ENCODE measurements at places on chromosomes 4 and X. TPM values are rescaled to one million over a fixed set of nuclear protein-coding genes. Genes with fewer than 3 reads are reported as not detected.
A peak's percentile ranks its signal among the peaks of the same experiment; 100 is the strongest.

The TMSB15A gene
- total RNA-seq = 0.88 TPM

DNA sequence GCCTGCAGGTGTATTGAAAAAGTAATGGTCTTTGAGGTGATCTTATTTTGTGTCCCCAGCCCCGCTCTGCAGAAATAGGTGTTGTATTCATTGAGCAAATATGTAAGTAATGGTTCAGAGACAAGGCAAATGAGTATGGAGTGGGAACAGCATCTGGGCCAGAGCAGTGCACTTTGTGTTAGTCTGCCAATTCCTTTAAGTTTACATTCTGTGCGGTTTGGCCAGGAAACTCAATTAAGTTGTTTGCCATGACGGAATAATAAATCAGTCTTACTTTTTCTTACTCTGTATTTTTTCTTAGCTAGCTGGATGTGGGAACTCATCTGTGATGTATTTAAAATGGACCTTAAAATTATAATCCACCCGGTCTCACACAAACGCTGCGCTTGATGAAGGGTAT is 12.6 kb downstream of the DCLK2 start:
- no peak for DNase-seq

DNA sequence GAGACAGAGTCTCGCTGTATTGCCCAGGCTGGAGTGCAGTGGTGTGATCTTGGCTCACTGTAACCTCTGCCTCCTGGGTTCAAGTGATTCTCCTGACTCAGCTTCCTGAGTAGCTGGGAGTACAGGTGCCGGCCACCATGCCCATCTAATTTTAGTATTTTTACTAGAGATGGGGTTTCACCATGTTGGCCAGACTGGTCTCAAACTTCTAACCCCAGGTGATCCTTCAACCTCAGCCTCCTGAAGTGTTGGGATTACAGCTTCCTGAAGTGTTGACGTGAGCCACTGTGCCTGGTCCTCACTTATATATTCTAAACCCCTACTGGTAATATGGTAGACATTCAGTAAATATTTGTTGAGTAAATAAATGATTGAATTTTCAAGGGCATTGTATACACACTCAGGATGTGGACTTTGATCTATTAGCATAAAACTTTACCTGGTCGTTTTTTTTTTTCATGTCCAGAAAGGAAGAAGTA is 33.0 kb downstream of the MTHFD2L start:
- DNase-seq = no peak

The RASSF6 gene
- 38.9 TPM for total RNA-seq

- DNase-seq = no peak
These were observed 743 bp downstream of the NKAP start for GRCh38 chrX:119942831-119943184.

- no peak for DNase-seq
These were observed 201.1 kb downstream of the ARAP2 start for GRCh38 chr4:36043241-36043640.

DNA sequence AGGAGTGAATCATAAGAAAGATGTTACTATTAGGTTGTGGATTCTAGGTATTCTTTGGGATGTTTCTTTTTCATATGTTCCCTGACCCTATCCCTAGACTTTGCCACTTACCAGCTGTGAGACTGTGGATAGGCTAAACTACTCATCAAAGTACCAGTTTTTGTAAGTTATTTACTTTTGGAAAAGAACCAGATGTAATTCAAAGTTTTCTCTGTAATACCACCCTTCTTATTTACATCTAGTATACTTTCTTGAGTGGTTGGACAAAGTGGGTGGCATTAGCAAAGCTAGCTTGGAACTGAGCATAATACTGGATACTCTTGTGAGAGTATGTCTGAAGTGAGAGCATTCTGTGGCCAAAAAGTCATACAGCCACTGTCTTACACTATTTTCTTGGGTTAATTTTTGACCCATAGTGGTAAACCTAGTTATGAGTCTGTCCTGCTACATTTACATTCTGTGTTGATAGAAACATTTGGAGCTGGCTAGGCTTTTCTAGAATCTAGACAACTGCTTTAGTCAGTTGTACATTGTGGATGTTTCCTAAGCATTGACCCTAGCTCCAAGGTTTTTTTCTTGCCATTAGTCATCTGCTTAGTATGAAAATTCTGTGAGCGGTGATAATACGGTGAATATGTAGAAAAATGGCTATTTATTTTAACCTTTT is 41.7 kb downstream of the KDM6A start:
- DNase-seq = no peak

The BEX1 gene
- total RNA-seq = 1.9 TPM

GRCh38 chrX:146238173-146238572 is 420.5 kb downstream of the SLITRK2 start:
- DNase-seq = no peak

GRCh38 chr4:8915201-8916200 is 43.9 kb upstream of the HMX1 start:
- DNase-seq = peak; percentile 12

DNA sequence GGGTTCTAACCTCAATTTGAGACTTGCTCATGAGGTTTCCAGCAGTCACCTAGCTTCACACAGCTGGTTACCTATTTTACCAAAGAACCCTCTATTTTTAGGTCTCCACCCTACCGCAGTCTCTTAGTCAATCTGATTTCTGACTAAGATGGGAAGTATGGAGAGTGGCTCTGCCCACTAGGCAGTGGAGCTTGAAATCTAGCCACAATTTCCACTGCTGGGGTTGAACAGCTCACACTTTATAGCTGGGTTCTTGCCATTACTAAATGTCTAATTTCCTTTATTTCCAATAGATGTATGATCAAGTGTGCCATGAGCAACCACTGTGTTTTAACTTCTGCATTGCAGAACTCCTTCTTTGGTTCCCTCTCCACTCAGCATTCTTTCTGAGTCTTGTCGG is 43.1 kb downstream of the GASK1B start:
- DNase-seq = no peak

The ZRSR2 gene
- total RNA-seq = 8.4 TPM

DNA sequence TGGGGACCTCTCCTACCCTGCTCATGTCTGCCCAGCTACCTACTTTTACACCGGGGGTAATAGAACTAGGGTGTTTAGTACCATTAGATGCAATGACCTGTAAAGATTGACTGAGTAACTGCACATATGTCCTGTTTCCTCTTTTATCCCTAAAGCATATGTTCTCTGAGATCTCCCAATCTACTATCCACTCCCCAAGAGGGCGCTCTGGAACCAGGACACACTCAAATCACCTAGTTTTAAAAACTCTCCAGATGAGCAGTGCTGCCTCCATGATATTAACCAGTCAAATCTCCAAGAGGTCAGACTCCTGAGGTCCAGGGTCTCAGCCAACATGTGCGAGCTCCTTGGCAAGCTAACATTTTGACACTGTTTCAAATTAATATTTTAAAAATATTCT is 87.0 kb upstream of the TSPAN5 start:
- peak; percentile 42 for DNase-seq

DNA sequence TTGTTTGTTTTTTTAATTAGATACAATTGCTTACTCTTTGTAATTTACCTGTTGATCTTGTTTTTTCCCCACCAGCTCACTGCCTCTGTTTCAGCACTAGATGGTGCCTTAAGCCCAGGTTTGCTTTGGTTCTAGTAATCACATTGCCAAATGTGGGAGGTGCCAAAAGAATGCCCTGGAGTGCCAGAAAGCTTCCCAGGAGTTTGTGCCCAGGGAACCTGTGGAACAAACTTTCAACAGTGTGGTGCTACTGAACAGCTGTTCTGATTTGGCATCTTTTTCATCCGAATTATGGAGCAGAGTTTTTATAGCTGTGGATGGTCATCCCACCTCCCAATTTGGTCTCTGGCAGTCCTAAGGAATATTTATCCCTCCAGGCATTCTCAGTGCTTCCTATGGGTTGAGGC is 1000.7 kb downstream of the STIM2 start:
- no peak for DNase-seq

The NAP1L3 gene
- total RNA-seq = 1.4 TPM

DNA sequence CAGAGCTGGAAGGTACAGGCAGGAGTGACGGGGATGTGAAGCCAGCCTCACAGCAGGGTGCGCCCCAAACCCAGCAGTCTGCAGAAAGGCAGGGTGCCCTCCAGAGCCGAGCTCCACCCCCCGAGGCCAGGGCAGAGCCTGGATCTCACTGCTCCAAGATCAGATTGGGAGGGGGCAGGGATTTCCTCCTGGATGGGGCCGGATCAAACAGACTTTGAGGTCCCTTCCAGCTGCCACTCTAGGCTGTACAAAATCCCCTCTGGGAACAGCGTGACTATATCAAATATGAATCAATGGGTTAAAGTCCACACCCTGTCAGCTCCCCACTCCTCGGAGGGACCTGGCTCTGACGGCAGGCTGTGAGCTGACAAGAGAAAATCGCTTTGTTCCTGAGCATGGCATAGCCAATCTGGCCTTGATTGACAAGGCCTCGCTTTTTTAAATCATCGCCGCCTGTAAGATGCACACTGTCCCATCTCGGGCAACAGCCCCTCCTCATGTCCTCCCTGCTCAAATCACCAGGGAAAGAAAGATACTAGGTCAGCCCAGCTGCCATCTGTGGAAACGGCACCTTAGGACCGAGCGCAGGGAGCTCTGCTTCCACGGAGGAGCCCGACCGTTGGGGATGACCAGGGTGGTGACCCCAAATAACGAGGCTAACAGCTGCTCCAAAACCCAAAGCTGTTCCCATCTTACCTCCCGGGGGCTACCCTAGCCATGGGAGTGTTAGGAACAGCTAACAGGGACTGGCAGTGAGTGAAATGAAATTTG is 39.9 kb downstream of the PSAPL1 start:
- no peak for DNase-seq

The EDNRA gene
- total RNA-seq = 1.8 TPM

DNA sequence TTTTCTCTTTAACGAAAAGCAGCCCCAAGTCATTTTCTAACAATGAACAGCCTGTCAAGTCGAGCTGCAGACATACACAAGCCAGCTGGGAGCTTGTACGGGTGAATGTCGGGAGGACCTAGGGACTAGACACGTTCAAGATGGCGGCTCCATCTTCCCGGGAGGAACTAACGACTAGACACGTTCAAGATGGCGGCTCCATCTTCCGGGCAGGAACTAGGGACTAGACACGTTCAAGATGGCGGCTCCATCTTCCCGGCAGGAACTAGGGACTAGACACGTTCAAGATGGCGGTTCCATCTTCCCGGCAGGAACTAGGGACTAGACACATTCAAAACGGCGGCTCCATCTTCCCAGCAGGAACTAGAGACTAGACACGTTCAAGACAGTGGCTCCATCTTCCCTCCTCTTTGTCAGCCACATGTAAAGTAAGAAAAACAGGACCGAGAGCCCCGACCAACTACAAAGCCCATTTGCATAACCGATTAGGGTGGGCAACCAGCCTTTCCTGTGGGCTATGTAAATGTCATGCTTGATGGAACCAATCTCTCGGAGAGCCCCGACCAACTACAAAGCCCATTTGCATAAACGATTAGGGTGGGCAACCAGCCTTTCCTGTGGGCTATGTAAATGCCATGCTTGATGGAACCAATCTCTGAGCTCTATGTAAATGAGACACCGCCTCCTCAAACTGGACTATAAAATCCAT is 175.5 kb downstream of the DHRSX start:
- peak; percentile 66 for DNase-seq

DNA sequence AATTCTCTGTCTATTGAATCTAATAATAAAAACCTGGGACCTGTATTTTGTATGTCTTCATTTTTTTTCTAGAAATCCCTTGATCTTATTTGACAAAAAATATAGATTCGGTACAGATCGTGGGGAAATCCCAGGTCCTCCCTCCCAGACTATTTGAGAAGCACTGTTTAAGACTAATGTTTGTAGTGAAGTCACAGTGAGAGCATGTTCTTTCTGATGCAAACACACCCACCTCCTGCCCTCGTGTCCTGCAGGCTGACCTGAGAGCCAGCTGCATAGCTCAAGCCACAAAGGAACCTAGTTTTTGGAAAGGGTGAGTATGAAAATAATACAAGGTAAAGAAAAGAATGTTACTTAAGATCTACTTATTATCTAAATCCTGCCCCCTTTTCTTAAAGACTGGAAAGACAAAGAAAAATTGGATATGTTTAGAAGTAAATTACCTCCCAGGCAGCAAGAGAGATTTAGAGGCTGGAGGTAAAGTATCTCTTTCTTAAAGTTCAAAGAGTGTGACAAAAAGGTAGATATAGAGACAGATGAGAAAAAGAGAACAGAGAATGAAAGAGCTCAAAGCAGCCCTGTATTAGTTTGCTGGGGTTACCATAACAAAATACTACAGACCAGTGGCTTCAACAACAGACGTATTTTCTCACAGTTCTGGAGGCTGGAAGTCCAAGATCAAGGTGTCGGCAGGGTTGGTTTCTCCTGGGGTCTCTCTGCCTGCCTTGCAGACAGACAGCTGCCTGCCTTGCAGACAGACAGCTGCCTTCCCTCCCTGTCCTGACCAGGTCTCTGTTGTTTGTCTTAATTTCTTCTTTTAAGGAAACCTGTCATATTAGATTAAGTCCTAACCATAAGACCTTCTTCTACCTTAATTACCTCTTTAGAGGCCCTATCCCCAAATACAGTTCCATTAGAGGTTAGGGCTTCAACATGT is 20.4 kb upstream of the DCTD start:
- DNase-seq = no peak

The STAP1 gene
- 0.52 TPM for total RNA-seq

DNA sequence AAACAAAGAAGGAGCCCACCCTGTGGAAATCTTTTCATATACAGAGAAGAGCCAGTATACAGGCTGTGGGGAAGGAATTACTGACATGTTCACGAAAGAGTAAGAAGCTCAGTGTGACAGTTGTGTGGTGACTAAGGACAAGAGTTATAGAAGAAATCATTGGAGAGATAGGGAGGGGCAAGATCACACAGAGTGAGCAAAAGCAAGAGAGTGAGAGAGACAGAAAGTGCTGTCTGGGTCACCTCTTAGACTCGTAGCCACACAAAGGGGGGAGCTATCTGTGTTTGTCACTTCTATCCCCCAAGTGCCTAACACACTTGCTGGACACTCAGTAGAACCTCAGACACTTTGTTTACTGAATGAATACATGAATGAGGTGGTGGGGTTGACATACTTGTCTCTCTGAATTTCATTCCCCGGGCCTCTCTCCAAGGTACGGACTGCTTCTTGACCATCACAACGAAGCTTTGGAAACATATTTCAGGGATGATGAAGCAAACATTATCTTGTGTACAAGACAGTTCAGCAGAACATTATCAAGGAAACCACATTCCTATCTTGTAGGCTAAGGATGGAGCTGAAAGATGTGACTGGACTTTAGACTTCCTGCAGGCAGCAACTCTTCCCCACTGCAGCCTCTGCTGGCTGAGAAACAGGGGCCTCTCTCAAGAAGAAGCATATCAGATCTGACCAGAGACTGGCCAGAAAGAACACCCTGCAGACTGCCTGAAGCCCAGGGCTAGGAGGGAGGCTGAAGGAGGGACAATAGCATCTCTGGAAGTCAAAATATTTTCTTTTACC is 168.2 kb downstream of the AMELX start:
- DNase-seq = no peak

GRCh38 chr4:143728166-143728565 is 27.7 kb upstream of the FREM3 start:
- no peak for DNase-seq

- no peak for DNase-seq
These were observed 122.6 kb downstream of the RCHY1 start for GRCh38 chr4:75391489-75392166.

The ACSL1 gene
- 80.4 TPM for total RNA-seq

DNA sequence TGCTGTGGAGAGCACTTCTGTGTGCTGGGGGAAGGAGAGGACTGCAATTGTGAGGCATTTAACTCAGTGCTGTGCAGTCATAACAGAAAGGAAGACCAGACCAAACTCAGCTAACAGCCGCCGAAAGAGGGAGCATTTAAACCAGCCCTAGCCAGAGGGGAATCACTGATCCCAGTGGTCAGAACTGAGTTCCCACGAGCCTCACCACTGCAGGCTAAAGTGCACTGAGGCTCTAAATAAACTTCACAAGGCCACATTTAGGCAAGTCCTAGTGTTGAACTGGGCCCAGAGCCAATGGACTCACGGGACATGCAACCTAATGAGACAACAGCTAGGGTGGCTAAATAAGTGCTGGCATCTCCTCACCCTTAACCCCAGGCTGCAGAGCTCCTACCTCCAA is 20.4 kb downstream of the IQCM start:
- no peak for DNase-seq

Measured in colonic mucosa (tissue), 4 donors.